ENCODE measurements at places on chromosomes 4 and X.

DNA sequence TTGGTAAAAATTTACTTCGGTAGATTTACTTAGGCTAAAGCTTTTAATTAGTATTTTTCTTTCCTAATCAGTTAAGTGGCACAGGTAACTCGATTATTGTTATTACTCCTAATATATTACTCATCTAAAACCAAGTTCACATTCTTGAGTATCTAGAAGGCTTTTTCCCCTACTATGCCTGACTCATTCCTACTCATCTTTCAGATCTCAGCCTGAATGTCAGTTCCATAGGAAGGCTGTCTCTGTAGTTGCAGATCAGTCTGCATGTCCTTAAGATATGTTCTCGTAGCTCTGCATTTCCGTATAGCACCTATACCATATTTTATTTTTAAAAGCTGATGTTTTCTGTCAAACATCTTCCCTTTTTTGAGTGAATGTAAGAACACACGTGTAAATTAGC is 5.9 kb upstream of the FAM184B start:
- DNase-seq: no peak

- no peak for DNase-seq
These were observed 691.5 kb downstream of the KCTD8 start for GRCh38 chr4:43757147-43757546.

DNA sequence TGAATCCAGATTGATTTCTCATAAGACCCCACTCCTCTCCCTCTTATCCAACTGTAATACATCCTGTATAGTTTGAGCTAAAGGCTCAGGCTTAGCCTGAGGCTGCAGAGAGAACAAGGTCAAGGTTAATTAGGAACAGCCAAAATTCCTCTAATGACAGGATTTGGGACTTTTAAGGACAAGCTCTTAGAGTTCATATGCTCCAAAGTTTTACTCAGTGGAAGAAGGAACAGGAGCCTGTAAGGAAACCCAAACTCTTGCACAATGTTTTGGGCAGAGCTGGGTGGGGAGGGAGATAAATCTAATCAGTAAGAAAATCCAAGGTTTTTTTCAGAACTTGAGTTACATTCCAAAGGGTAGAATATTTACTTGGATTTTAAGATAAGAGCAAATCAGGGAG is 238.8 kb downstream of the QDPR start:
- DNase-seq: no peak

- no peak for DNase-seq
These were observed 93.4 kb upstream of the RXFP1 start for GRCh38 chr4:158428242-158428641.

- DNase-seq: no peak
These were observed 15.2 kb downstream of the CTBP1 start for GRCh38 chr4:1233641-1234308.

- DNase-seq: peak; percentile 18
These were observed 3.9 kb downstream of the LOC101059915 start for GRCh38 chrX:71671043-71671780.

GRCh38 chr4:94976371-94977011 is 218.7 kb downstream of the BMPR1B start:
- DNase-seq: no peak
